ENCODE measurements at places on chromosomes 11 and 22.

DNA sequence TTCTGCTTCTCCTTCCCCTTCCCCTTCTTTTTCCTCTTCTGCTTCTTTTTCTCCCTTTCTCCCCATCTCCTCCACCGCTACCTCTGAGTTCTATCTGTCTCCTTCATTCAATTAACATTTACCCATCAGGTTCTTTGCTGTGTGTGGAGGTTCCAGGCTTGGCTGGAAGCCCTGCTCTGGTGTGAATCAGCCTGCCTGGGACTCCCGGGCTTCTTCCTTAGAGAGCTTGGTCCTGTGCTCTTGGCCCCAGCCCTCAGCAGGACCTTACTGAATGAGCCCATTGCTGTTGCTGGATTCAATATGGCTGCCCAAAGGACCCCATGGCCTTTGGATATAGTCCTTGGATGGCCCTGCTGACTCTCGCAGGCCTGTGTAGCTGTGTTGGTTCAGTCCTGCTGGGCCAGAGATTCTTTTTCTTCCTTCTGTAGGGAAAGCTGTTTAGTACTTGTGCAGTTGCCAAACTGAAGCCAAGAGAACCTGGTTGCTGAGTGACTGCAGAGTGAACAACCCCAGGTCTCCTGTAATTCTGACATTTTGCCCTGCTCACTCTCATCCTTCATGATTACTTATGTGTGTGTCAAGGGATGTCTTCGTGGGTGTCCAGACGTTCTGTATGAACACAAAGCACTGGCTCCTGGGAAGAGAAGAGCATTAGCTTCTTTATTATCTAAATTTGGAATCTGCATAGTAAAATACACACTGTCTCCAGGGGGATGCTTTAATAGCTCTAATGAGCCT is 81.0 kb upstream of the ZBED5 start:
- DNase-seq = no peak

DNA sequence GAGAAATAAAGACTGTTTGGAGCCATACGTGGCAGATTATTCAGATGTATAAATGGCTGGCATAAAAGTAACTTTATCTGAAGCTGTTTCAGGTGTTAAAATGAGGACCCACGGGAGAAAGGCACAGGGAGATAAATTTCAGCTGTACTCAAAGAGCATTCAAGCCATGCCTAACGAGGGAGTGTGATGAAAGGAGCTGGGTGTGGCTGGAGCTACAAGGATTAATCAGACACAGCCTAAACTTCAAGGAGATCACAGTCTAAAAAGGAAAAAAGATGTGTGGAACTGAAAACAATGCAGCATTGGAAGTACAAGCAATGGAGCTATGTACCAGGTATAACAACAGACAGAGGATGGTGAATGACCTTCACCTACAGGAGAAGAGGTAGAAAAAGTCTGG is 120.8 kb upstream of the APOA1 start:
- DNase-seq = no peak

DNA sequence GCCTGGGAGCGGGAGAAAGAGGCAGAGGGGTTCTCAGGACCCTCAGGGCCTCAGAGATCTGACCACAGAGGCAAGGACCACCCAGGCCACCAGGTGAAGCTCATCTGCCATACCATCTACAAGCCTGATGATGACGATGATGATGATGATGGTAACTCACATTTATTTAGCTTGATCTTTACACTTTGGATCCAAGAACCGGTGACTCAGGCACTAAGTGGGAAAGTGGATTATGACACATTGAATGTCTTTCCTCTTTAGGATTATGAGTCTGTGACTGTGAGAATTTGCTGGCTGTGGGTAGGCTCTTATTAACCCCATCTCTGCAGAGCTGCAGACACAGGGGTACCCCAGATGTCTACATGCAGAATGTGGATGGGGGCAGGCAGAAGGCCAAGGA is 110.3 kb downstream of the DSCAML1 start:
- no peak for DNase-seq

DNA sequence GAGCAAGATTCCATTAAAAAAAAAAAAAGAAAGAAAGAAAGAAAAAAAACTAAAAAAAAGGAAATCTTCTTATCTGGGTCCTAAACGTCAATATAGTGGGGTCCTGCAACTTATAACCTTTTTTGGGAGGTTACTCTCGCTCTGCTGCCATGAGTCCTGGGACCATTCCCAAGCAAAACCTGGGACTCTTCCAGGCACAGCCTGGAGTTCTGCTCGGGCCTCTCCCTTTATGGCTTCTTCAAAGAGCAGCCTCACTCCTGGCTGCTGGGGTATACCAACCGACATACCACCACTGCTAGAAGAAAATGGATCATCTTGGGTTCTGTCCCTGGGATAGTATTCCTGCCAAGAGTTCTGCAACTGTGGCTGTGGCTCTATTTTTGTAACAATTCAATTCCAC is 14.1 kb upstream of the CKAP5 start:
- DNase-seq = no peak

GRCh38 chr11:47469361-47470179 is 20.6 kb upstream of the RAPSN start:
- no peak for DNase-seq

All from activated CD8-positive, alpha-beta memory T cell treated with anti-CD3 and anti-CD28 coated beads, Interleukin-2, amount 50 U/mL, for 4 hours (primary cell).